CD4-positive, alpha-beta T cell treated with Interleukin-15 for 4 hours (primary cell): ENCODE measurements at places on chromosomes 3 and 15.

DNA sequence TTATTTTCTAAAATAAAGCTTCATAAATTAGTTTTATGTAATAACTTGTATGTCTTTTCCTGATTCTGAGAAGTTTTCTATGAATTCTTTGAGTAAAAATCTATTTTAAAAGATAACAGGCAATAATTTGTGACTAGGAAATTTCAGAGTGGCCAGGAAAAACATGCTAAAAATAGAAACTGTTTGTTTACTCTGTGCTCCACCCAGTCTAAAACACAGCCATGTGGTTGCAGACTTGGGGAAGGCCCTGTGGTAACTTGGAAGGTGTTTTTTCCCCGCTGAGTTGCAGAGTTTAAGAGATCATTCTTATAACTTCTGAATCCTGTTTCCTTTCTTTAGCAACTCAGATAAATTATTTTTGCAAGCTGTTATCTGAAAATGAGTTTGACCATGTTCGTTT, 21.9 kb downstream of the PLCL2 start:
- no peak for DNase-seq

GRCh38 chr3:172343117-172343516, 105.1 kb downstream of the GHSR start:
- no peak for DNase-seq

DNA sequence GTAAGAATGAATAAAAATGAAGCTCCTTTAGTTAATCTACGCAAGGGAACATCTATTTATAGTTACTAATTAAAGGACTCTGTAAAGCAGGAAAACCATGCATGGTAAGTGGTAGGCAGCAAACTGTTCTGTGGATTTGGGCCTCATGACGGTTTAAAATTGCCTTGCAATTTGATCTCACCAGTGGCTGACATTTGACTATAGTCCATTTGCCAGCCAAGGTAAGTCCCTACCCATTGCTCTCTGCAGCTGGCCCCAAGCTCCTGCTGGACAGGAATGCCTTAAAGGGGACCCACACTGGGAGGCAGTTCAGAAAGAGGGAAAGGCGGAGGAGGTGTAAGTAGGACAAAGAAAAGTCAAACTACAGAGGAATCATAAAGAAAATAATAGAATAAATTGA, 203.3 kb downstream of the PLCL2 start:
- no peak for DNase-seq

- DNase-seq = no peak
These were observed 186.4 kb upstream of the NANOGP8 start for GRCh38 chr15:35271371-35272043.

- no peak for DNase-seq
These were observed 55.8 kb upstream of the ZBTB38 start for GRCh38 chr3:141312354-141313092.

GRCh38 chr3:105349684-105350387, 16.9 kb upstream of the ALCAM start:
- no peak for DNase-seq

- no peak for DNase-seq
These were observed 10.0 kb downstream of the ABHD2 start for GRCh38 chr15:89098281-89098680.

GRCh38 chr15:72774696-72775383, 8.7 kb downstream of the ADPGK start:
- no peak for DNase-seq

- DNase-seq = no peak
These were observed 613.3 kb upstream of the GOLIM4 start for GRCh38 chr3:168709073-168709472.

GRCh38 chr15:45521596-45522327, 793 bp downstream of the SLC30A4 start:
- DNase-seq = peak; percentile 3

- peak; percentile 47 for DNase-seq
These were observed 7.6 kb downstream of the ULK3 start for GRCh38 chr15:74835312-74835823.

DNA sequence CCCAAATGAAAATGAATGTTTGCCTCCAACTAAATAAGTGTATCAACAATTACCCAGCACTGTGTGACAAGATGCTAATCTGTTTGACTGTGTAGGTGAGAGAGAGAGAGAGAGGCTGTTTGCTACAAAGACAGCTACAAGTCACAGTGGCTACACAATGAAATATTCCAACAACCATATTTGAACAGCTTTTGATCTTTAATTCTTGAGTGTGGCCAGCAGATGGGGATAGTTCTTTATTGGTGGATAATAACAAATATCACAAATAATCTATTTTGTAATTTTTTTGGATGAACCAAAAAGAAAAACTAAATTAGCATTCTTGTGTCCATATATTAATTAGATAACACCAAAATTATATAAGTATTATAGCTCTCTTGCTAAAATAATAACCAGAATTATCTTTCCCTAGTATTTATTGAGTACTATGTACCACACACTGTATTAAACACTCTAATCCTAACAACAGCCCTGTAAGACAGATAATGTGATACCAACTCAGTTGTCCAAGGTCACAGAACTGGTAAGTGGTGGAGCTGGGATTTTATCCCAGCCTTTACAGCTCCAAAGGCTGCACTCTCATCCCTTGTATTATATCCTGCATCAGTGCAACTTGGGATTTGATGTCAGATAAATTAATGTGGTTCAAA, 61.9 kb upstream of the C3orf80 start:
- peak; percentile 10 for DNase-seq

- DNase-seq = no peak
These were observed 24.4 kb upstream of the RAP2B start for GRCh38 chr3:153137626-153138025.

DNA sequence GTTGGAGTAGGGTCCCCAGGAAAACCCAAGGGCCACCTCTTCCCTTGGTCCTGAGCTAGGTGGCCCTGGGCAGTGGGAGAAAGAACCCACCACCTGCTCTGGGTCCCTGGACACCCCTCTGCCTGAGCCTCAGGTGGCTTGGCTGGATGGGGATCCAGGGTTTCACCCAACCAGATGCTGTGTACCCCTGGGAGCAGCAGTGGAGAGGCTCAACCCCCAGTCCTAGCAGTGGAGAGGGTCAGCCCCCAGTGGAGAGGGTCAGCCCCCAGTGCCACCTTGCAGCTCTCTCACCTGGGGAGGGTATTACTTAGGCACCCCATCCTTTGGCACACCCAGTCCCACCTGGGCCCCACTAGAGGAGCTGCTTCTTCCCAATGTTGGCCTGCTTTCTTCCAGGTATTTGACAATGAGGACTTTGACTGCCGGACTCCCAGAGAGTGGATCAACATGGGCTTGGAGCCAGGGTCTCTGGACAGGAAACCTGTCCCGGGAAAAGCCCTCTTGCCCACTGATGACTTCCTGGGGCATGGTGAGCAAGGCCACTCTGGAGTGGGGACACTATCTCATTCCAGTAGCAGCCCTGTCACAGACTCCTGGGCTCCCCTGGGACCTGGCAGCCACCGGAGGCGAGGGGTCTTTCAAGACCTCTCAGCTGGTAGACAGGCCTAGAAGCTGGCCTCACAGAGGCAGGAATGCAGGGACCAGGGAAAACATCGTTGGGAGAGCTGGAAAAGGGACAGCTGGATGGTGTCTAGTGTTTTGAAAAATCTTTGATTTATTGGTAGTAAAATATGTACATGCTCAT, 11.6 kb downstream of the DNAH1 start:
- DNase-seq = no peak

DNA sequence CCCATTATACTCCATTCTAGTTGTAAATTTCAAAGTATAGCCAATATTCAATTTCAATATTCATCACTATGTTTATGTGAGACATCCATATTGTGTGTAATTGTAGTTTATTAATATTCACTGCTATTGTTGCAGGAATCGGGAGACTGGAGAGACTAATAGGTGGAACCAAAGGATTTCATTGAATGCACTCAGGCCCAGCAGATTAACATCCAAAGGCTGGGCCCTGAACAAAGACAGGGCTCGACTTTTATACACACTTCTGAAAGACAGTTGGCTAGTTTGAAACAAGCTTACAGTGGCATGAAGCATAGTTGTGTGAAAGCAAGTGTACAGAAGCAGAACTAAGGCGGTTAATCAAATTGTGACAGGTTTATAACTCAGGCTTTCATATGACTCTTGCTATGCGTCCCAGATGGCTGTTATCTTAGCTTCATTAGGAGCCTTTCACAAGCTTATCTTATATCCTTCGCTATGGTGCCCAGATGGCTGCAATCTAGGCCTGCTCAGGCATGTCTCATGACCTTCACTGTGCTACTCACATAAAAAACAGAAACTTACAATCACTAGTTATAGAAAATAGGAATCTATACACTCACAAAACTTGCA, 1038.8 kb upstream of the EPHA6 start:
- DNase-seq = no peak

DNA sequence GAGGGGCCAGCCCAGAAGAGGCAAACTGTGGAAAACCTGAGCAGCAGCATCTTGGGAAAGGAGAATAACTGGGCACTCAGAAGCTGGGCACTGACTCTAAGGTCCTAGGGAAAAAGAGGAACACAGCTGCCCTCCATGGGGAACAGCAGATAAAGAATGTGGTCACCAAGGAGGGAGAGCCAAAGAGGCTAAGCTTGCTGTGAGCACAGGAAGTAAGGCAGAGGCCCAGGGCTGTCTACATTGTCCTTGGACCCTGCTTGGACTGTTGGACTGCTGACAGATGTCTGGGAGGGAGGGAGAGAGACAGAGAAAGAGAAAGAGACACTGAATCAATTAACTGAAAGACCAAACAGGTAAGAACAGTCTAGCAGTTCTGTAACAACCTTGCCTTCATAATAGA, 4.5 kb upstream of the MNS1 start:
- no peak for DNase-seq

GRCh38 chr3:195068084-195069080, 202.6 kb downstream of the XXYLT1 start:
- no peak for DNase-seq

- DNase-seq = peak; percentile 21
These were observed 17.3 kb upstream of the FURIN start for GRCh38 chr15:90851114-90851513.

DNA sequence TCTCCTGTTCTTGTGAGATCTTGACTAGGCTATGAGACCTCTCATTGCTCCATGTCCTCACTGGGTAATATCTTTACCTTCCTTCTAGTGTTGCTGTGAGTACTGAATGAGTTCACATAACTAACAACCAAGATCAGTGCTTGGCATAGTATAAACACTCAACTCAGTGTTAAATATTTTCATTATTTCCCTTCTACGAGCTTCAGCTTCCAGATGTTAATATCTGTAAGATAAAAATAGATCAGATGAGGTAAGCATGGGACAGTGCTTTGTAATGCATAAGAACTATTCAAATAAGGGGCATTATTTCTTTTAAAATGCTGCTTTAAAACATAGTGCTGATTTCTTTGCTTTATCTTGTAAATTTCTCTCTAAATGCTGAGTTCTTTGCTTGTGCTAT, 130.8 kb downstream of the DIPK2A start:
- no peak for DNase-seq

GRCh38 chr15:44735482-44736180, 697 bp upstream of the TRIM69 start:
- DNase-seq = no peak

- no peak for DNase-seq
These were observed 52.5 kb downstream of the PIAS1 start for GRCh38 chr15:68106656-68107055.
